ENCODE measurements at places on chromosomes 12 and 14.

DNA sequence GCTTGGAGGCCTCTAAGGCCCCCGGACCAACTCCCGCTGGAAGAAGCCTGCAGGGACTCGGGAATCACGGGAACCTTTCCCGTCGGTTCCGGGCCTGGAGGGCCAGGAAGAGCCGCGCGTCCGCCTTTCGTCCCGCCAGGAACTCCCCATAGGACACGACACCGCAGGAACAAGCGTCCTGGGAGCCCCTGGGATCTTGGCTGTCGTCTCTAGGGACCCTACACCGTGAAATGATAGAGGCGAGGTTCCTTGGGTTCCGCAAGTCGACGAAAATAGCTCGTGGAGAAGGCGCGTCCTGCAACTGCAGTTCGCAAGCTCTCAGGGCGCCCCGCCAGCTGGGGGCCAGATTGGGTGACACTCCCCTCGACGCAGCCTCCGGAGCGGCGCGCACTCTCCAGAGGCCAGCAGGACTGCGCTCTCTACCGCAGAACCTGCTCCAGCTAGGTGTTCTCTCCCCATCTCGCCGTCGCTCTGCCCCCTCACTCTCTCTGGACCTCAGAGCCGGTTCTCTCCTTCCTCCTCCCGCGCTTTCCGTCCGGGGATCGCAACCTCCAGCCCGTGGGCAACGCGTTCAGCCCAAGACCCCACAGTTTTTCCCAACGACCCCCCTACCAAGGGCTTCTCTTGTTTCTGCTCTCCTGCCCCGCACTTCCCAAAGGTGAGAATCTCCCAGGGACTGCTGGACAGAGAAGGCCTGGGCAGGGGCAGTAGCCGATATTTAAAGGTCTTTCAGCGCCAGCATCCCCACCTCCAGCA, 776 bp downstream of the BMP4 start:
- DNase-seq, result no peak

DNA sequence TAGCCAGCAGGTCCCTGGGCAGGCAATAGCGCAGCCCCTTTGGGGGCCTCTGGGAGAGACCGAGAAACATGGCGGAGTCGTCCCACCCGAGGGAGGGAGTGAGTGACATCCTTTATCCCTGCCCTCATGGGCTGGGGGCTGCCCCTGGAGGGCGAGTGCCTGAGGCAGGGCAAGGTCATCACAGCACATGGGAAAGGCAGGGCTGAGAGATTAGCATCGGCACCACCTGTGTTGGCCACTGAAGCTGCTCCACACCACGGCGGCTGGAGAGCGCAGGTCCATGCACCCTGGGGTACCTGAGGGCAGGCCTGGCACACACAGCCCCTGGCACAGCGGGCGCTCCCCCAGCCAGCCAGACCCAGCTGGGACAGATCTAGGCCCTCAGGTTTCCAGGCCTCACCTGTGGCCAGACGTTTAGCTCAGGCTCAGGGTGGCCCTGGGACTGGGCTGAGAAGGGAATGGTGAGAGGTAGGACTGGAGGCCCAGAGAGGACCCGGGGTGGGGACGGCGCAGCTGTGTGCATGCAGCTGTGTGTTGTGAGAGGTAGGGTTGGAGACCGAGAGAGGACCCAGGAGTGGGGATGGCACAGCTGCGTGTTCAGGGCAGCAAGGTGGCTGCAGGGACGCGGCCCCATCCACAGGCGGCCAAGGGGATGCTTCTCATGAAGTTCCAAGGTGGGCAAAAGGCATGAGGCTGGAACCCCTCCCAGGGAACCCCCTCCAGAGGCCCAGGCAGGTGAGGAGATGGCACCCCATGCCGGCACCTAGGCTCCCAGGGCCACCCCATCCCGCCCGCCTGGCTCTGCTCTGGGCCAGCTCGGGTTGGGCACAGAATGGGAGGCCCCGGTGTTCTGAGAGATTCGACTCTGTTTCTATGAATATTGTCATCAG, 74.1 kb downstream of the KIF26A start:
- DNase-seq, result no peak

GRCh38 chr12:115760231-115760630, 517.3 kb downstream of the MED13L start:
- DNase-seq, result no peak

- DNase-seq, result no peak
These were observed 9.0 kb downstream of the DYNC1H1 start for GRCh38 chr14:101973356-101973755.

- no peak for DNase-seq
These were observed 424.2 kb downstream of the BCL11B start for GRCh38 chr14:98847521-98848468.

GRCh38 chr14:72781561-72782508, 112.1 kb downstream of the DPF3 start:
- no peak for DNase-seq

DNA sequence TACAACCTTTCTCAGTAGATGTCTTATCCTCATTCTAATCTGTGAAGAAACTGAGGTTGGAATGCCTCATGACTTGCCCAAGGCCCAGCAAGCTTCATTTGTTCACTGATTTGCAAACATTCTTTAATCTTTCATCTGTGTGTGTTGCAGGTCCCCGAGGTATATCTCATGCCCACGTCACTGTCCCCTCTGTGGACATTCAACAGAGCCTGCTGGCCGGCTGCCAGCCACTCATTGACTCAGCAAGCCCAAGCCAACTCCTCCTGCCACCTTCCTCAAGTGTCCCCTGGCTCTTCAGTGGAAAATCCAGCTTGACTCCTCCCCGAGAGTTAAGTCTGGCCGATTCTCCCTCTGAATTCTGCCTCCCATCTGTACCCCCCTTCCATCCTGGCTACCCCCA, 1.9 kb upstream of the DCAF4 start:
- no peak for DNase-seq

GRCh38 chr12:65505386-65506121, 227.1 kb downstream of the MSRB3 start:
- DNase-seq, result no peak

- no peak for DNase-seq
These were observed 179.6 kb upstream of the PDZRN4 start for GRCh38 chr12:41008472-41008871.

GRCh38 chr12:113462998-113463745, 8.5 kb downstream of the LHX5 start:
- no peak for DNase-seq

- DNase-seq, result no peak
These were observed 55.5 kb upstream of the DYRK2 start for GRCh38 chr12:67593041-67593440.

- no peak for DNase-seq
These were observed 95.4 kb downstream of the NKX2-1 start for GRCh38 chr14:36424478-36425102.

GRCh38 chr12:6285532-6286306, 24.8 kb upstream of the PLEKHG6 start:
- DNase-seq, result no peak

- DNase-seq, result no peak
These were observed 4.7 kb upstream of the DIO2 start for GRCh38 chr14:80215756-80216581.

- peak; percentile 19 for DNase-seq
These were observed 15.2 kb downstream of the STON2 start for GRCh38 chr14:81384900-81385299.

DNA sequence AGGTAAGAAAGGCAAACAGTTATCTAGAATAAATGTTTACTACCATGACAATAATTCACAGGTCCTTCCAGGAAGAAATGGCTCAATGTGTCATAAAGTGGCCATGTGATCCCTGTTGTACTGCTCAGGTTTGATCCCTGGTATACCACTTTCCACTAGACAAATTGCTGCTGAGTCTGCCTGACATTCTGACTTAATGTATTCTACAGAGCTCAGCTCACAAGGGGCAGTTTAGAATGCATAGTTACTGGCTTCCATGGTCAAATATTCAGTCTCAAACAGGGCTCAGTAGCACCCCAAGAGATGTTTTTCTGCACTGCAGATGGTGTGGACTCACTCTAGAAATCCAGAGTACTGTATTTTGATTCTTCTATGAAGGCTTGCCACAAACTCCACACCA, 21.8 kb downstream of the TSHR start:
- DNase-seq, result no peak
